Hematopoietic multipotent progenitor cell (in vitro differentiated cells): ENCODE measurements at places on chromosomes 3 and 15.

GRCh38 chr15:85761635-85762034, 33.1 kb downstream of the KLHL25 start:
- DNase-seq: no peak

GRCh38 chr3:71031181-71031580, 552.3 kb downstream of the FOXP1 start:
- no peak for DNase-seq

- no peak for DNase-seq
These were observed 12.4 kb downstream of the LAMP3 start for GRCh38 chr3:183149915-183150750.

GRCh38 chr15:68313501-68314410, 36.2 kb downstream of the FEM1B start:
- no peak for DNase-seq

DNA sequence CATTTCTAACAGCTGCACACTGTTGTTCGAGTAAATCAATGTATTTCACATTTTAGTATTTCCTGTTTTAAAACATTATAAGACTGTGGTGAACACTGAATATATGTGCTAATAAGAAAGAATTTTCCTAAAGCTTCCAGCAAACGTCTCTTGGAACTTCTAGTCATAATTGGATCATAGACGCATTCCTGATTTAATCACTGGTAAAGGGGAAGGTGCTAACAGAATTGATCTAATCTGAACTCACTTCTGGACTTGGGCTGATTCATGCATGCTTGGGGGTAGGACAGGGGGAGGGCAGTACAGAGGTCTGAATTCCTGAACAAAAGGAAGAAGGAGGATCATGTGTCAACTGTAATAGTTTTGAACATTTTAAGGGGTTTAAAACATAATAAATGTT, 7.3 kb upstream of the LEKR1 start:
- DNase-seq: no peak

DNA sequence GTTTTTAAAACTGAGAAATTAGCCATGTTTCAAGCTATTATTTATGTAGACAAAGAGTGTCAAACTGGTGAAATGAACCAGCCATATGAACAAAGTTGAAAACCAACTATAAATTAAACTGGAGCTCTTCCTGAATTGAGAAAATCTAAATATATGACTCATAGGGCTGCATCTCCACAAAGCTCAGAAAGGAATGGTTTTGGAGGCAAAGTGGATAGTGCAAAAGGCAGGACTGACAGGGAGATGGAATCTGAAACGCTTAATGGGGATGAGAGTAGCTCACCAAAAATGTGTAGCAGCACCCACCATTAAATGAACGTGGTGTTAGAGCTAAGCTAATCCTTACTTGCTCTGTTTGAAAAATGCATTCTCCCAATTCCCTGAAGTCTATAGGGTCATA, 1066.0 kb downstream of the AGBL1 start:
- no peak for DNase-seq

DNA sequence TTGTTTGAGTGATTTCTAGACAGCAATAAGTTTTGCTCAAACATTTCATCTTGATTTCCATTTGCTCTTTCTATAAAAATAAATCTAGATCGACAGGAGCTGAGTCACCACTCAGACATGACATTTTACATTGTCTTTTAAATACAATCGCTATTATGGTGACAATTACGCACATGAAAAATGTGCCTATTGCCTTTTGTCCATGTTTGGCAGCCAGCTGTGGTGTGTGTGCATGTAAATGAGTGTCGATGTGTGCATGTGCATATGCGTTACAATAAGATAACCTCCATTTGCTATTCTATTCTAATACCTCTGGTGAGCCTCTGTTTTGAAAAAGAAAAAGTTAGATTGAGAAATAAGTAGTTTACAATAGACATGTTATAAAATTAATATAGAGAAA, 89.7 kb upstream of the GRM7 start:
- no peak for DNase-seq

- DNase-seq: no peak
These were observed 169.5 kb downstream of the MBNL1 start for GRCh38 chr3:152438181-152438580.

- DNase-seq: no peak
These were observed 3.9 kb upstream of the GRAMD2A start for GRCh38 chr15:72201391-72201921.

DNA sequence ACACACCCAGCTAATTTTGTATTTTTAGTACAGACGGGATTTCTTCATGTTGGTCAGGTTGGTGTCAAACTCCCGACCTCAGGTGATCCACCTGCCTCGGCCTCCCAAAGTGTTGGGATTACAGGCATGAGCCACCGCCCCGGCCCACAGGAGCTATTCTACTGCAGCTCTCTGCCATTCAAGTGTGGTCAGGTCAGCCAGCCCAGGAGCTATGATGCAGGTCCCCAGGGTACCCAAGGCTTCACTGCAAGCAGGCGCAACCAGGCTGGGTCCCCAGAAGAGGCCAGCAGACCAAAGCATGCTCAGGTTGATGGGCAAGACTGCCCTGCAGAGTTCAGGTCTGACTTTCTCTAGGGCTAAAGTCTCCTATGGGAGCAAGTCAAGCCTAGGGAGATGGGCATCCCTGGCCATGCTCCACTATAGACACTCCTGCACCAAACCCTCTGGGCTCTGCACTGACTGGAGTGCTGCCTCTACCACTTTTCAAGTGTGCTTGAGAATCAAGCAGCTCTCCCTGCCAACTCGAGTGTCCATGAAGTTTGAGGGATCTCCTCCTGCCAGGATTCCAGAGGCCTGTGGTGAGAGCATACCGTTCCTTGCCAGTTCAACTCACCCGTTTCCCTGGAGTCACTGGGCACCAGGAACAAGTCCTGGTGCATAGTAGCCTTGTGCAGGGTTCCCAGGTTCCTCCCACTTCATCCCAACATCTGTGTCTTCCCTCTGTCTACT, 30.9 kb downstream of the MYO9A start:
- no peak for DNase-seq

- no peak for DNase-seq
These were observed 398.1 kb downstream of the GABRB3 start for GRCh38 chr15:26374806-26375205.

GRCh38 chr3:194885766-194886165, 200.1 kb downstream of the FAM43A start:
- no peak for DNase-seq

DNA sequence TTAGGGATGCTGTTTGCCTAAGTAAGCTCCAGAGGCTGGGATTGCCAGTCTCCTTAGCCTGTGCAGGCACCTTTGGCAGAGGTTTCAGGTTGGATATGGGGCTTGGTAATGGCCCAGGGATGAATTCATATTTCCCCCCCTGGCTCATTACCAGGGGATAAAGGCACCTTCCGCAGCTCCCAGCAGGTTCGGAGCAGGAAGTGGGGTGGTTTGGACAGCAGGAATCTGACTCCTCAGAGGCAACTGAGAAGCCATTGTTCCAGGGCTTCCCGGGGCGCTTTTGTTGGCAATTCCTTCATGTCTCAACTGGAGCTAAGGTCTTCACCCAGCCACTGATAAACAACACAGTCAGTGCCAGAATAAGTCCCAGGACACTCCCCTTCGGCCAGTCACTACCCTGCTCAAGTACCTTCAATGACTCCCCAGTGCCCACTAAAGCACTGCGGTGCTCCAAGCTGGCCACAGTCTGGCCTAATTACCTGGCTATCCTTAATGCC, 85.3 kb upstream of the SLC6A6 start:
- no peak for DNase-seq

GRCh38 chr3:126085841-126086240, 1.9 kb upstream of the SLC41A3 start:
- no peak for DNase-seq

DNA sequence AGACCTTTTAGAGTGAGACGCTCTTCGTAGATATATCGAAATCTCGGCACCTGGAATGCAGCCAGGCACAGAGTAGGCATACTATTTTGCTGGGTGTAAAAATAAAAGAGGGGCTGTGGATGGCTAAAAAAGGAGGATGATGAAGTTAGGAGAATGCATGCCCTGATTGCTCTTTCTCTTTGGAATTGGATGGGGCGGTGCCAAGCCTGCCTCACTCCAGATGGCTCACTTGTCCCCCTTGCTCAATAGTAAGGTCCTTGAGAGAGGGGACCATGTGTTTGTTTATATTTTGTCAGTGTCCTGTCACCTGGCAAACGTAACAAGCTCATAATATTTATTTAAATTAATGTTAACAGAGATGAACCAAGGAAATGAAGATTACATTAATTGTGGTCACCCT, 33.0 kb downstream of the SNRK start:
- DNase-seq: no peak

GRCh38 chr3:177596248-177596815, 399.1 kb upstream of the TBL1XR1 start:
- DNase-seq: no peak

DNA sequence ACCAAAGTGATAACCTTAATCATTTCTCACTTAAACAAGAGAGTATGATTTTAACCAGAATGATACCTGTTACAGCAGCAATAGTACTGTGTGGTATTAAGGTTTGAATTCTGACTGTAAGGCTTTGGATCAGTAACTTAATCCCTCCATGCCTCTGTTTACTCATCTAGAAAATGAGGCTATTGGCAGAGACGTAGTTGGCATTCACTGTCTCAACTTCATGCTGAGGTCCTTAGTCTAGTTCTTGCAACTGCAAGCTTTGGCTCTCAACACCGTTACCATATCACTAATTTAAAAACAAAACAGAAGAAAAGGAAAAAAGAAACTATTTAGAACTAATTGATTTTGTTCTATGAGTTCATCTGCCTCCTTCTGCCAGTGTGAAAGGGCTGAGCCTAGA, 875.4 kb downstream of the MCTP2 start:
- no peak for DNase-seq

GRCh38 chr3:65867463-65868210, 171.1 kb downstream of the MAGI1 start:
- DNase-seq: no peak

DNA sequence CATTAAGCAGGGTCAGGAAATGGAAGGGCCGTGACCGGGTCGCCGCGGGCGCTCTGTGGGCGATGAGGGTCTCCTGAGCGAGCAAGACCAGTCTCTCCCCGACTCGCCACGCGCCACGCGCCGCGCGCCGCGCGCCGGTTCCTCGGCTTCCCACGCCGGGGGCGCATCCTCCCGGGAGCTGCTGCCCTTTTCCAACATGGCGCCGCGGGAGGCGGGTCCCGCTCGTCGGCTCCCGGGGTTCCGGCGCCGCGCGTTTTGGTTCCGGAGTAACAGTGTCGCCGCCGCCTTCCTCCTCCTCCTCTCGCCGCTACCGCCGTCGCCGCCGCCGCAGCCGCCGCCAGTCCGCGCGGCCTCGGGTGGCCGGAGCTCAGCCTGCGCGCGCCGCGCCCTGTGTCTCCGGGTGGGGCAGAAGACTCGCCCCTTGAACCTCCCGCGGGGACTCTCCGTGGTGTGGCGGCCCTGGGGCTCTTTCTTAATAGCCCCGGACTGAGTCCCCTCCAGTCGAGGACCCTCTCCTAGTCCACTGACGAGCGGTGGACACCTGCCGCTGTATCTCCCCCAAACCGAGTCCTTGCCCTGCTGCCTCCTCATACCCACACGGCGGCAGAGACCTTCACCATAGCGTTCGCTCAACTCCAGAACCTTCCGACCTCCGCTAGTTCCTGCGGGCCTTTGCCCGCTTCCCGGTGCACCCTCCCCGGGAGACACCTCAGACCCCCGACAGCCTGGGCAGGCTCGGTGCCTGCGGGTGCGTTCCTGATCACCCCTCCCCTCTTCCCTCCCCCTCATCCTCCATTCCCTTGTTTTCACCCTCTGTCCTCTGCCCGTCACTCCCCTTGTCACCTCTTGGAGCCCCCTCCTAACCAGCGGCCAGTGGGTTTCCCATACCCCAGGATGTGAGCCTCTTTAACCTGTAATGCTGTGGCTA, at the start of gene MAP2K5:
Gene MAP2K5, plus strand, starts transcription at position 284 of the 928 bp plus-strand sequence. Its CDS starts 633 bp downstream, at position 917.
- peak; percentile 69 for DNase-seq

GRCh38 chr3:140545756-140546155, 132.1 kb upstream of the TRIM42 start:
- DNase-seq: no peak

- no peak for DNase-seq
These were observed 23.2 kb downstream of the SCN11A start for GRCh38 chr3:39028546-39028945.

GRCh38 chr3:189171707-189172106, at the start of gene TPRG1:
Gene TPRG1, plus strand, starts transcription at chr3:189171971. Its CDS starts 35,414 bp downstream, at chr3:189207385.
- DNase-seq: no peak

- no peak for DNase-seq
These were observed 236.6 kb downstream of the FGF12 start for GRCh38 chr3:192490720-192491119.

DNA sequence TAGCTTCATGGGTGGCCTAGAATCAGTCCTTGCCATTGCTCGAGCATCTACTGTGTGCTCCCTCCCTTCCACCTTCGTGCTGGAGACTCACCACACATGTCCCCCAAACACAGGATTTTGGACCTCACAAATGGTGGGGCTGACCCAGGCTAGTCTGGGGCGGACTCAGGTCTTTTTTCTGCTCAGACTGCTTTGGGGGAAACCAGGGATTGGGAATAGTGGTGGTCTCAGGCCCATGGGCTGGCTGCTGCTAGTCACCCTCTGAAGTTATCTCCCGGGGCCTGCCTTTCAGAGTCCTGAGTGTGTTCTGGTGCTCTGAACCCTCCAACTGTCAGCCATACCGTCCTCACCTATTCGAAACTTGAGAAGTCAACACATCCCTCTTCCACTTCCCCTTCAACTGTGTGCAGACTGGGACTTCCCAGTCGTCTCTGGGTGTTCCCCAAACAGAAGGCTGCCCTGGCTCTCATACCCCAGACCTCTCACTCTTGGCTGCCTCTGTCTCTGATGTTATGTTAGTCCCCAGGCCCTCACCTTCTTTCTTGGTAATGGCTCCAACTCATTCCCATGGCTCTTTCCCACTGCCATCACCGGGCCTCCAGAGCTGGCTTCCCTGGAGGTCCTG, 46.0 kb downstream of the PPCDC start:
- DNase-seq: no peak

DNA sequence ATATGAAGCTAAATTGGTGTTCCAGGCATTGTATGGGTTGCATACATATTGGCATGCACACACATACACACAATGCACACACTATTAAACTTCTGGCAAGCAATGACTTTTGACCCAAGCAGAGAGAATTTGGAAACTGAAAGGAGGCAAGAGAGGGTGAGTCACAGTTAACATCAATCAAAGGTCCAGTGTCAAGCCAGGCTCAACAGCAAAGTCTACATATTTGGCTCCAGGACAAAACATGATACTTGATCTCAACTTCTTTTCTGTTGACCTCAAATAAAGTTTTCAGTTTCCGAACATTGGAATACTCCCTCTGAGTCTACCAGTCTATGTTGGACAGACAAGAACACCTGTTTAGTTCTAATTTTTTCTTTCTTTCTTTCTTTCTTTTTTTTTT, 28.3 kb downstream of the IL12A start:
- no peak for DNase-seq
